ENCODE measurements at places on chromosomes 3 and 15.

- no peak for ATAC-seq
Observed at GRCh38 chr3:129038121-129038855, 22.3 kb upstream of the GP9 start.

DNA sequence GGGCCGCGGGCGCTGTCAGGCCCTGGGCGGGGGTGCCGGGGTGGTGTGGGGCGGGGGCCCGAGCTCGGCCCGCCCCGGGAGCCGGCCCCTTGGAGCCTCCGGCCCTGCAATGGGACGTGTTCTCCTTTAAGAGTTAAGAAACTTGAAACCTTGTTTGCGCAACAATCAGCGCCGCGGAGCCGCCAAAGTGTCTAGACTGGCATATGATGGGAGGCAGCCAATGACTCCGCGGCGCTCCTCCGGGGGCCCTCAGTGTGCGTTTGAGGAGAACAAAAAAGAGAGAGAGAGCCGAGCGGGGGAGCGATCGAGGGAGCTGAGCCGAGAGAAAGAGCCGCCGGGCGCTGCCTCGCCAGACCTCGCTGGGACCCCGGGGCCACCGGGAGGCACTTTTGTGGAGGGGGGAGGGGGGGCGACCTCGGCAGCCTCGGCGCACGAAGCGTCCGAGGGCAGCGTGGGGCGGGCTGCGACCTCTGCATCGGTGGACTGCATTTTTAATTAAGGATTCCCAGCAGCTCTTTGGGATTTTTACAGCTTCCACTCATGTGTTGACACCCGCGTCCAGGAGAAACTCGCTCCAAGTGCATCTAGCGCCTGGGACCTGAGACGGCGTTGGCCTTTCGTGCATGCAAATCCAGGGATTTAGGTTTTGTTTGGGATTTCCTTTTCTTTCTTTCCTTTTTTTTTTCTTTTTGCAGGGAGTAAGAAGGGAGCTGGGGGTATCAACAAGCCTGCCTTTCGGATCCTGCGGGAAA is at the start of gene SMAD6:
SMAD6 (plus strand) TSS at position 202 of the 752 bp plus-strand sequence. CDS start 1,023 bp downstream, outside the sequence.
- peak; percentile 75 for ATAC-seq

GRCh38 chr3:101170062-101170771 is 150.2 kb downstream of the IMPG2 start:
- peak; percentile 96 for ATAC-seq

DNA sequence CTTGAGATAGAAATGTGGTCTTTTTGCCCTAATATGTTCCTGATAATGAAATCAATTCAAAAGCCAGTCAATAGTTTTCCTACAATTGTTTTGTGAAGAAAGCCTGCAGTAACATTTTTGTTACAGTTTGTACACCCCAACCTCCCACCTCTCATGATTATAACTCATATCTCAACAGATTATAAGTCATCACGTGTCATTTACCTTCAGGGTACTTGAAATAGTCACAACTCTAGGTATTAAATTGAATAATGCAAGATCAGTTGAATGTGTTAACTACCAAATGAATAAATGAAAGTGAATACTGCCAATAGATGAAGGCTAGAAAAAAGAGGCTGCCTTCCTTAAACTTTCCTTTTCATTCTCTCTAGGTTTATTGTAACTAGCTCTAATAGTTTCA is 32.9 kb upstream of the CTDSPL2 start:
- ATAC-seq, result no peak

DNA sequence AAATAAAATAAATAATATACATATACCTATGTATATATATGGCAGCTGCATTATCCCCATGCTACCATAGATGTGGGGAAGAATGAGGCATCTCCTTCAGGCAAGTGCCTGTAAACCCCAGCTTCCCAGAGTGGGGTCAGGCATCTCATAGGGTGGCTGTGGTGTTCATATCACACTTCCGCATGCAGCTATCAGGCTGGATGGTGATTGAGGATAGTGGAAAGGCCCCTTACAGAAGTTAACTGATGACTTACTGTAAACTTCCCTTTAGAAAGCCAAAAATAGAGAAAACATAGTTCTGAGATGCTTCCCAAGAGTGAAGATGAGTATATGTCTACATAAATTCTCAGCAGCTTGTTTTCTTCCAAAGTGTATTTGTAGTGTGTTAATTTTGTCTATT is 3.5 kb upstream of the PP2D1 start:
- ATAC-seq, result no peak

GRCh38 chr3:57230006-57230405 is 2.5 kb downstream of the APPL1 start:
- no peak for ATAC-seq

- ATAC-seq, result peak; percentile 54
Observed at GRCh38 chr3:152051501-152052404, 178.3 kb downstream of the SUCNR1 start.

DNA sequence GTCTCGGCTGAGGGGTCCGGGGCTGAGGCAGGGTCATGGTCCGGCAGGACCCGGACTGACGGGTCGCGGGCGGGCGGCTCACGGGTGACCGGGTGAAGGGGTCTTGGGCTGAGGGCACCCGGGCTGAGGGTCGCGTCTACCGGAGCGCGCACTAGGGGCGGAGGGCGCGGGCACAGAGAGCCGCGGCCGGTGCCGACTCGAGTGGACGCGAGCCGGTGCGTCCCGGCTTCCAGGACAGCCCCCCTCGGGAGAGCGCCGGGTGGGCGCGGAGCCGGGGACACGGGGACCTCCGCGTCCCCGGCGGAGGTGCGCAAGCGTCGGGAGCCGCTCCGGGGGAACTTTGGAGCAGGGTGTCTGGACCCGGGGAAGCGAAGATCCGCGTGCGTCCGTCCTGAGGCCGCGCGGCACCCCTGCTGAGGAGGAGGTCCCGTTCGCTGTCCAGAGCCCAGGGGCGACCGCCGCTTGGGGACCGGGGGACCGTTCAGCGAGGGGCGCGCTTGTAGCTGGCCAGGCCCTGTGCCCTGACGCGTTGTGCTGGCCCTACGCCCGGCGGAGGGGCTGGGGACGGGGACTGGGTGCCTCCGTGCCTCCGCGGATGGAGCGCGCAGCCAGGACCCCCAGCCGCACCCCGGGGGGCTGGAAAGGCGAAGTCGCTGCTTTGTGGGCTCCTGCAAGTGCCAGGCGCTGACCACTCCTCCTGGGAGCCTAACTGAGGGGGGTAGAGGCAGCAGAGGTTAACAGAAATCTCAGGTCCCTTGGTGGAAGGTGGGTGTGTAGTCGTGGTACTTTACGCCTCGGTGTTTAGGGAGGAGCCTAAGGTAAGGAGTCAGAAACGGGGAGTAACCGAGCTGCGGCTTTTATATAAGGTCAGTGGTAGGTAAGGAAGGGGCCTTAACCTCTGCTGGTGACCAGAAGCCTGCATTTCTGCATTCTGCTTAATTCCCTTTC is at the start of gene PPARG:
PPARG (plus strand) TSS at position 889 of the 948 bp plus-strand sequence. CDS start 90,642 bp downstream, outside the sequence.
- ATAC-seq, result peak; percentile 78

DNA sequence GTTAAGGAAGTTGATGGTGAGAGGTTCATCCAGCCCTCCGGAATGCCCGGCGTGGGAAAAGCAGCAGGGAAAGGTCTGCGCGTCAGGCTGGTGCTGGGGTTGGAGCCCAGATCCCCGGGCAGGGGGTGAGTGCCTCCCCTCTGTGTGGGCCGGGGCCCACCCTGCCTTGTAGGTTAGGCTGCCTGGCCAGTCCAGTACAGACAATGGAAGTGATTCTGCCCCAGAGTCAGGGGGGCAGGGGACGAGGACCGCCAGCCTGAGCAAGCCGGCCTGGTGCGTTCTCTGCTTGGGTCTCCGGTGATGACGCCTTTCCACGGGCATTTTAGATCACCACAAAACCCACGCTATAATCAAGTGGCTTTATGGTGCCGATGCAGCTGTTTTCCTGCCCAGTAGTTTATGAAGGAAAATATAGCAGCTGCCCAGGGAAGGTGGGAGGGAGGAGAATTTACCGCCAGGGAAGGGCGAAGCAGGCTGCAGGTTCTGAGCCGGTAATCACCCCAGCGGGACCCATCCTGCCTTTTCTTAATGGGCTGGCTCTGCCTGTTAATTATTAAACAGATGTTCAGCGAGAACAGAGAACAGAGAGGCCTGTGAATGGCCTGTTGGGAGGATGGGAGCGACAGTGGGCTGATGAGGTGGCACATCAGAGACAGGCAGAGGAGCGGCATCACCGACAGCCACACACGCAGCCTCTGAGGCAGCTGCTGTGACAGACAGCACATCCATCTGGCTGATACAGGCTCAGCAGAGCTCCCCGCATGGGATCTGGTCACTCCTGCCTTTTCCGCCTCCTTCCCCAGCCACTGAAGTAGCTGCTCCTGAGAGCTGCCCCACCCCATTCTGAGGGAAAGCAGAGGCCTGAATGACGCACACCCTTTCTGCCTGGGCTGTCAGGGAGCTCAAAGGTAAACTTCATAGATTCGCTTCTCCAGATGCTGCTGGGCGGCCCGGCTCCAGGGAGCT is 35.2 kb downstream of the BDH1 start:
- peak; percentile 60 for ATAC-seq

- no peak for ATAC-seq
Observed at GRCh38 chr3:80445053-80445452, 677.3 kb upstream of the ROBO1 start.

GRCh38 chr15:55015093-55015445 is 181.7 kb downstream of the RSL24D1 start:
- no peak for ATAC-seq

- no peak for ATAC-seq
Observed at GRCh38 chr15:91316126-91316525, 216.1 kb downstream of the SV2B start.

DNA sequence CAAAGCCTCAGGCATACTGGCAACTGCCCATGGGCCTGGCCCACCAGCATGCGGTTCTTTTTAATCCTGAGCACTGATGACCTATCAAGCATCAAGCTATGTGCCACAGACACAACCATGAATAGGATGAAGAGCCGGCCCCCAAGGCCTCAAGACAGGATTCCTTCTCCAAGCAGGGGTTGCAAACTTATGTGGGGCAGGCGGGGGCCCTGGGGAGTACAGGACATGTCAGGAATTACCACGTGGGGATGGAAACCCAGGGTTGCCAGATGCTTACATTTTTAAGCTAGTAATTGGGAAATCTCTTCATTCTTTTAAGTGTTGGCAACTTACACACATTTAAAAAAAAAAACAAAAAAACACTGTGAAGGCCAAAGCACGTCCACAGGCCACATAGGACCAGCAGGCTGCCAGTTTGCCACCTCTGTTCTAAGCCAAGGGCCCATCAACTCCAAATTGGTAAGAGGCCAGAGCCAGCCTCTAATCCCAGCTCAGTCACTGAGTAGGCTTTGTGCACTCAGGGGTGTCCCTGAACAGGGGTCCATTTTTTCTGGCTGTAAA is 32.8 kb downstream of the BDH1 start:
- ATAC-seq, result no peak

DNA sequence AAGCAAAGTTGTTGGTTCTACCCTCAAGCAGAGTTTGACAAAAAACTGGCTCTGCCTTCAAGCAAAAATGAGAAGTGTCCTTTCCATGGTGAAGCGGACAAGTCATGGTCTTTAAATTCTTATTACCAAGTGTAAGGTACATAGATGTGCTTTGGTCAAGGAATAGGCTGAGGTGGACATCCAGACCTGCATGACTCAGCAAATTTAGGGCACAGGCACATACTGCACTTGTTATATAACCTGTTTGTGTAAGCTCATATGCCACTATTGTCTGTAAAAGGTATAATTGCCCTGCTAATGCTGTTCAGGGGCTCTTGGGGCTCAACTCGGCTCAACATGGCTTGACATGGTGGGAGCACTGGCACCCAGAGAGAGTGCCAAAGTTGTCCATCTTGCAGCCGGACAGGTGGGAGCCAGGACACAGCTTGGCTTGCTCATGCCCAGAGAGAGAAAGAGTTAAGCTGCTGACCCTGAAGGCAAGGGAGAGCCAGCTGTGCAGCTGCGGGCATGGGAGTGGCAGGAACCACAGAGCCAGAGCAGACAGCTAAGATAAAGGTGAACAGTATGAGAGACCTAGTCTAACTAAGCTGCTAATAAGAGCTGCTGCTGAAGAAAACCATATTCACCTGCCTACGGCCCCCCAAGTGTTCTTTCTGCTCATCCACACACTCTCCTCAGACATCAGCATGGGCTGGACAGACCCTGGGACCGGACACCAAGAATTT is 17.7 kb downstream of the MCCC1 start:
- no peak for ATAC-seq

- no peak for ATAC-seq
Observed at GRCh38 chr3:123745184-123745855, 138.8 kb downstream of the MYLK start.

DNA sequence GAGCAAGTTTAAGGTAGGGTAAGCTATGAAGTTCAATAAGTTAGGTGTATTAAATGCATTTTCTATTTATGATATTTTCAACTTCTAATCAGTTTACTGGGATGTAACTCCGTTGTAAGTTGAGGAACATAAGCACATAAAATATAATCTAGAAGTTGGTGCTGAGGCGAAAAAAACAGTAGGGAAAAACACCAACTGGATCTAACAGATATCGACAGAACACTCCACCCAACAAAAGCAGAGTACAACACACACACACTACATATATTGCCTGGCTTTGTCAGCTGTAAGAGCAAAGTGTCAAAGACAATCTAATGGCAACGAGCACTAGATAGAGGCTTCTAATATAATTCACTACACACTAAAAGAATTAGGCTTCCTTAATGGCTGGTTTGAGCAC is 8.4 kb downstream of the PIK3R4 start:
- ATAC-seq, result no peak
